ENCODE measurements at places on chromosomes 1 and 21.

DNA sequence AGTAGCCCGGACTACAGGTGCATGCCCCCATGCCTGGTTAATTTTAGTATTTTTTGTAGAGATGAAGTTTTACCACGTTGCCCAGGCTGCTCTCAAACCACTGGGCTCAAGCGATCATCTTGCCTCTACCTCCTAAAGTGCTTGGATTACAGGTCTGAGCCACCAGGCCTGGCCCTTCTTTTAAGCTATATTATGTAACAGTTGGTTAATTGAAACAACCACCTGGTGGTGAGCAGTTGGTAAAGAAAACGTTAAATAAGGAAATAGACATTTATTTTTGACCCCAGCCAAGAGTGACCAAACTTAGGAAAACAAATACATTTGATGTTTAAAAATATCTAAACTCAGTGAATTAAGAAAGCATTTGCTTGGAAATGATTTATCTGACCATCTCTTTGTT lies 12.1 kb upstream of the PDC start:
- DNase-seq = no peak
- H3K36me3 ChIP-seq = no peaks in the 10 kb centered on the region
- H3K4me1 ChIP-seq = no peaks in the 10 kb centered on the region

DNA sequence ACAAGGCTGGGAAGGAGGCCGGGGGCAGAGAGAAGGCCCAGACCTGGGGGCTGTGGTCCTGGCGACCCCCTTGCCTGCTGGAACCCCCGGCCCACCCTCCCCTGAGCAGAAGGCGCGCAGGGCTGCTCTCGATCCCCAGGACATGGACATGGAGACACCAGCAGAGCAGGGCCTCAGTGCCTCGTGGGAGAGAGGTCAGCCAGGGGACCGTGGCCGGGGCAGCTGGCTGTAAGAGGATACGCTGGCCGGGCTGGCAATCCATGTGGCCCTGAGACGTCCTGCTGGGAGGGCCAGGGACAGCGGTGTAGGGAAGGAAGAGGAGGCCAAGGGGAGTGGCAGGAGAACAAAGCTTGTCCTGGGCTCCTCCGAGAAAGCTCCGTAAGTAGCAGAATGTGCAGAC lies 132.2 kb downstream of the CASZ1 start:
- no peak overlapping the region for H3K27ac ChIP-seq
- DNase-seq = no peak
- H3K36me3 ChIP-seq = peaks cover 6% of the 10 kb centered on the region
- no peaks in the 10 kb centered on the region for H3K27me3 ChIP-seq
- H3K4me3 ChIP-seq = no peak overlapping the region

- H3K4me3 ChIP-seq = no peak overlapping the region
- no peak for DNase-seq
- H3K4me1 ChIP-seq = peaks cover 4% of the 10 kb centered on the region
- H3K27ac ChIP-seq = no peak overlapping the region
- no peaks in the 10 kb centered on the region for H3K36me3 ChIP-seq
- peaks cover 80% of the 10 kb centered on the region for H3K27me3 ChIP-seq
Measured at GRCh38 chr1:37630426-37631028, 4.2 kb downstream of the RSPO1 start.

- no peaks in the 10 kb centered on the region for H3K36me3 ChIP-seq
- H3K27ac ChIP-seq = no peak overlapping the region
- H3K27me3 ChIP-seq = no peaks in the 10 kb centered on the region
- no peaks in the 10 kb centered on the region for H3K4me1 ChIP-seq
- H3K4me3 ChIP-seq = no peak overlapping the region
Measured at GRCh38 chr1:81848880-81849682, 48.3 kb downstream of the ADGRL2 start.

DNA sequence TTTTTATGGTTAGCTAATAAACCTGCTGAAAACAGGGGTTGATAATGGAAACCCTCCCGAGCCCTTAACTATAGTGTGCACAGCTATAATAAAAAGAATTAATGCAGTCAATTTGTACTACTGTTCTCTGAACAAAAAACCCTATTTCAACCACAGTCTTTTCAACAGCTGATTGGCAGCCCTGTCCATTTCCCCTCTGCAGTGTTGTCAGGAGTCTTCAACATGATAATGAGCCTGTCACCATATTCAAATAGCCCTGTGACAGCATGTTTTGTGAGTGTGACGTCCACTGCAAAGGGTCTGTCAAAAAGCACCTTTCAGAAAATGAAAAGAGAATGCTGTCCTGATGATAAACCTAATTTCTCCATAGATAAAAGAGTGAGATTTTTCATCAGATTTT lies 92.7 kb downstream of the ESRRG start:
- DNase-seq = no peak
- H3K27ac ChIP-seq = no peak overlapping the region
- no peaks in the 10 kb centered on the region for H3K36me3 ChIP-seq
- no peak overlapping the region for H3K4me3 ChIP-seq

DNA sequence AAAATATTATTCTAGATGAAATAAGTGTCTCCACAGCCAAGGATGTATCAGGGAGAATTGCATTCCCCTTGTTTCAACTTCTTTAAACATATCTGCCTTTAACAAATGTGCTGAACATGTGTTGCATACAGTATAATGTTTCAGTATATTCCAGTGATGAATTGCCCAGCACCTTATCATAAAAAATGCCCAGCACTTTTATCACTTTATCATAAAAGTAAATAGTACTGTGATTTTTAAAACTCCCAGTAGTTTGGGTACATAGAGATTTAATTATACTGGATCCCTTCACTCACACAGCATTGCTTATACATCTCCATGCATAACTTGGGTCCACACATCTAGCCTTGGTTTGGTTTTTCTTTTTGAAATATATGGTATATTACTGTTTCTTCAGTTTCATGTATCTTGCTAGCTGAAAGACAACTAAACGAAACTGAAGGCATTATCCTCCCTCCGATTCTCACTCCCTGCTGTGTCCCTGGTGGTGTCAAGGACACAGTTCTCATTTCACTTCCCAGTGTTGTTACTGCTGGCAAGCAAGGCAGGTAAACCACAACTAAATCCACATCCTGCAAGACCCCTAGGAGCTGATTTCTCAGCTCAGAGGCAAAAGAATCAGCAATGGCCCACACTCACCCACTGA lies 118.2 kb upstream of the SLC44A3 start:
- H3K4me3 ChIP-seq = no peak overlapping the region
- H3K36me3 ChIP-seq = no peaks in the 10 kb centered on the region
- no peak overlapping the region for H3K27ac ChIP-seq
- no peaks in the 10 kb centered on the region for H3K4me1 ChIP-seq

DNA sequence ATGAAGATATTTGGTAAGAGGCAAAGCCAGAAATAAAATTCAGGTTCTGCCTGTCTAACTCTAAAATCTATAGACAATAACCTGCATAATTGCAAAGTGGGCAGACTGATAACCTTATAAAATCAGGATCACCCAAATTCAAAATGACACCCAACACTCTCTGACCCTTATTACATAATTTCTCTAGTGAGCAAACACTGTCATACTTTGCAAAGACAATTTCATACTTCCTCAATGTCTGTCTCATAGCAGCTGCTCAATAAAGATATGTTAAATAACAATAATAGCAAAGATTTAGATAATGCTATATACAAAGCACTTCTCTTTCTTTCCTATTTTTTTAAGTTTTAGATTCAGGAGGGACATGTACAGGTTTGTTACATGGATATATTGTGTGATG lies 118.5 kb downstream of the UCHL5 start:
- H3K27me3 ChIP-seq = no peaks in the 10 kb centered on the region
- H3K4me3 ChIP-seq = no peak overlapping the region
- H3K36me3 ChIP-seq = no peaks in the 10 kb centered on the region
- DNase-seq = no peak
- H3K27ac ChIP-seq = no peak overlapping the region

DNA sequence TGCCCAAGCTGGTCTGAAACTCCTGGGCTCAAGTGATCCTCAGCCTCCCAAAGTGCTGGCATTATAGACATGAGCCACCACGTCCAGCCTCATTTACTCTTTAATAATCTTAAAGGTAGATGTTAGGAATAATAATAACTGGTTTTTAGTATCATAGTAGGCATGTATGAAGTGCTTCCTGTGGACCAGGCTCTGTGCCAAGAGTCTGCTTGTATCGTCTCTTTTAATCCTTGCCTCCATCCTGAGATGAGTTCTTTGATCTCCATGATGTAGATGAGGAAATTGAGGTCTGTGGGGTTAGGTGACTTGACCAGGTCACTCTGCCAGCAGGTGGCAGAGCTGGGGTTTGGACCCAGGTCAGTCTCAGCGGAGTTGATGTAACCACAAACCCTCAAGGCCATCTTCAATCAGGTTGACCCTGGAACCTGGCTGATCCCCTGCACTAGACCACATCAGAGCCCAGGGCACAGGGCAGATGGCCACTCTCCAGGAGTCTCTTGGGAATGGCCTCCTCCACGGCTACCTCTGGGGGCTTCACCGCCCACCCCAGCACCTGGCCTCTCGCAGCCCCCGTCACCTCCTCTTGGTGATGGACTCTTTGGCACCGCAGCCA lies 11.3 kb downstream of the EFHD2 start:
- H3K4me1 ChIP-seq = peaks cover 33% of the 10 kb centered on the region
- no peak overlapping the region for H3K27ac ChIP-seq
- peaks cover 12% of the 10 kb centered on the region for H3K36me3 ChIP-seq
- H3K27me3 ChIP-seq = no peaks in the 10 kb centered on the region

DNA sequence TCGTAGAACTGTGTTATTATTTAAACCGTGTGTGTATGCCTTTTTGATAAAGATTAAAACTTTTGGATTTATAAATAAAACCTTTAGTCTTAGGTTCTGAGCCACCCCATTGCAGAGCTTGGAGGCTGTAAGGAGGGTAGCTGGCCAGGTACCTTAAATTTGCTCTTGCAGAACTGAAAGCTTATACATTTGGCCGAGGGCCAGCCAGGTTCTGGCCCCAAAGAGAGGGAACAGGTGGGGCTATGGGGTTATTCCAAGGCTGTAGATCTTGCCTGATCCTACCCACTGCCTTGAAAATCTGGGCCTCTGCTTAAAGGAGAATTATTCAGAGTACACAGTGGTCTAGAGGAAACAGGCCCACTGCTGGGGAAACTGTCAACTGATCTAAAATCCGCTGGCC lies 59.6 kb downstream of the CAMK2N1 start:
- H3K4me3 ChIP-seq = no peak overlapping the region
- H3K27me3 ChIP-seq = peaks cover 5% of the 10 kb centered on the region
- H3K36me3 ChIP-seq = no peaks in the 10 kb centered on the region
- peaks cover 7% of the 10 kb centered on the region for H3K4me1 ChIP-seq
- no peak for DNase-seq
- H3K27ac ChIP-seq = no peak overlapping the region

DNA sequence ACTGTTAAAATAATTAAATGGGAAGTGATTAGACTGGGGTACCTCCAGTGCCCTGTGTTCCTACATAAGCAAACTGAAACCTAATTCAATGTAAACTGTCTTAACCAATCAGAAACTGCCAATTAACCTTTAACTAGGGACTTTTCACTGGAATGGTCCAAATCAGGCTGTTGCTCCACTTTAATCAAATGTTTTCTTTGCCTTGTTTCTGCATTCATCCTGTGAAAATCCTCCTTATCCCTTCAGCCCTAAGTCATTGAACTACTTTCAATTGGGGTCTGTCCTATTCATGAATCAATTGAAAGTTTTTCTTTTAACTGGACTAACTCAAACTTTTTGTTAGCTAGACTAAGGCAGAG lies 5.1 kb upstream of the FUBP1 start:
- H3K36me3 ChIP-seq = peaks cover 32% of the 10 kb centered on the region
- H3K4me1 ChIP-seq = peaks cover 26% of the 10 kb centered on the region
- no peaks in the 10 kb centered on the region for H3K27me3 ChIP-seq
- no peak overlapping the region for H3K4me3 ChIP-seq
- H3K27ac ChIP-seq = no peak overlapping the region

GRCh38 chr1:149884433-149885338 lies 14.7 kb upstream of the BOLA1 start:
- peak; percentile 47 for DNase-seq
- no peaks in the 10 kb centered on the region for H3K27me3 ChIP-seq
- H3K27ac ChIP-seq = no peak overlapping the region
- H3K4me3 ChIP-seq = no peak overlapping the region

DNA sequence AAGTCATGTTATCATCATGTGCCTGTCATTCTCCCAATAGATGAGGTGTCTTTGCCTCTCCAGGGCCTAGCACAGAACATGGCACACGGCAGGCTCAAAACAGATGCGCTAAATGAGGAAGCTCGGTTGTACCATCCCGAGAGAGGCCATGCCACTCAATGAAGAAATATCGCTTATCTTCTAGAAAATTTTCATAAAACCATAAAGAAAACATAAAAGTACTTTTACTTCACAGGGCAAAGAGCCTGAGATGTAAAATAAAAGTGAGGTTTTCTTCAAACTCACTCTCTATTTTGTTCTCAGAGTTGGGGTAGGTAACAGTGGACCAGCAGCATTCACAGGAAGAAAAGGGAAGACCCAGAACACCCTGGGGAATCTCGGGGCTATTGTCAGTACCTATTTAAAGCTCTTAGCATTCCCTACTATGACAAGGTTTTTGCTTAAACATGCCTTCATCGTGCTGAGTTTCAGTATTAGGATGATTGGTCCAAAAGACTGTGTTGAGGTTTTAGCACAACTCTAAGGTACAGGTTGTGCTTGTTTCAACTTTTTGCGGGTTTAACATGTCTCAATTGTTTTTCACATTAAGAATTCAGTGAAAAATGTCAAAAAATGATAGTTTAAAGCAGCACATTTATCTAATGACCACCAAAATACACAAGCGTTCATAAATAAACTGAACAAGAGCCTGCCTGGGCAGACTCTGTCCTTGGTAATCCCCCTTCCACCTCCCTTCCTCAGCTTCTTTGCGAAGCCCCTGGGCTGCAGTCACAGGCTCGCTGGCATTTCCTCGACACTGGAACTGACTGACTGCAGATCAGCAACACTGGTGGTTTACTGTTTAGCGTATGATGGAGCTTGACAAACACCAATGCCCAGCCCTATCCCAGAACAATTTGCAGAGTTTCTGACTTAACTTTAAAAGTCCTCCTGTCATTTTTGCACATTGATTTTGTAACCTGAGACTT lies 55.6 kb downstream of the COQ8A start:
- no peaks in the 10 kb centered on the region for H3K4me1 ChIP-seq
- no peak overlapping the region for H3K27ac ChIP-seq
- no peak for DNase-seq
- peaks cover 61% of the 10 kb centered on the region for H3K36me3 ChIP-seq

DNA sequence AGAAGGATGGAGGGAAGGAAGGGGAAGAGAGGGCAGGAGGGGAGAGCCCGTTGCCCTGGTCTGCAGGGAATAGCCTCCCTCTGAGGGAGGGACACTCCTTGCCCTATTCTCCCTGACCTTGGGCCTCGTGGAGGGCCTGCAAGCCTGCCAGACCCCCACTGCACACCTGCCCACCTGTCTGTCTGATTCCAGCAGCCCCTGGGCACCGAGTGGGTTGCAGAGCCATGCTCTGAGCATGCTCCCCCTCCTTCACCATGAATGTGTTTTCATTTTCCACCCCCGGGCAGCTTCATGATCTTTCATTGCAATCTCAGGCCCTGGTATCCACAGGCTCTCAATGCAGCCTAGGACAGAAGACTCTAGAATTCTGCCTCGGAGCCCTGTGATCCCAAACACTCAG lies 5.1 kb upstream of the NPHP4 start:
- no peak overlapping the region for H3K27ac ChIP-seq
- no peaks in the 10 kb centered on the region for H3K27me3 ChIP-seq
- peaks cover 6% of the 10 kb centered on the region for H3K36me3 ChIP-seq

GRCh38 chr1:24931146-24931467 lies 1.0 kb upstream of the RUNX3 start:
- H3K27ac ChIP-seq = no peak overlapping the region
- no peak overlapping the region for H3K4me3 ChIP-seq
- no peaks in the 10 kb centered on the region for H3K36me3 ChIP-seq
- no peaks in the 10 kb centered on the region for H3K4me1 ChIP-seq
- no peak for DNase-seq
